ENCODE measurements at places on chromosomes 4 and X. TPM values are rescaled to one million over a fixed set of nuclear protein-coding genes. Genes with fewer than 3 reads are reported as not detected.

TMSB15C gene
- 1.4 TPM for total RNA-seq

- no peak for DNase-seq
Measured at GRCh38 chr4:79540143-79540542, 132.1 kb upstream of the GK2 start.

DNA sequence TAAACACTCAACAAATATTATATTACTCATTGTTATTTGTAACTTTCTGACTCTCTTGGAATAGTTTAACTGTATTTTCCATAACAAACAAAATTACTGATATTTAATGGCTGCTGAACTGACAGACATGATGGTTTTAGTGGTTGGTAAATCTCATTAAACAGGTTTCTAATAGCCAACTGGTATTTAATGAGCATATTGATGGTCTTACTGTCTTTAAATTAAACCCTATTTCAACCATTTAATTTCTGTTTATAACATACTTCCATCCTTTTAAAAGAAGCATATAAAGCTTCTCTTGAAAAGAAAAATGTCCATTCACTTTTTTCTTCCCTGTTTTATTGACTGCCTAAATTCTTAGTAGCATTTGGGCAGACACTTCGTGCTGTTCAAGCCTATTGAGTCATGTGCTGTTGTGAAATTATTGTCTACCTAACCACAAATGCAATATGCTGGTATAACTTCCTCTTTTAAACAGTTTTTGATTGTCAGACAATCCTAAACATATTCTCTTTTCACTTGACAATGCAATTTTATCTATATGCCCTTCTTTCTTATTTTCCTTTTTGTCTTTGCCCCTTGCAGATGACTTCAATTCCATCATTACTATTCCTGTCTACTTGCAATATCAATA lies 163.9 kb upstream of the SLC7A11 start:
- no peak for DNase-seq

- no peak for DNase-seq
Measured at GRCh38 chr4:178595500-178596138, 1153.4 kb upstream of the AGA start.

DNA sequence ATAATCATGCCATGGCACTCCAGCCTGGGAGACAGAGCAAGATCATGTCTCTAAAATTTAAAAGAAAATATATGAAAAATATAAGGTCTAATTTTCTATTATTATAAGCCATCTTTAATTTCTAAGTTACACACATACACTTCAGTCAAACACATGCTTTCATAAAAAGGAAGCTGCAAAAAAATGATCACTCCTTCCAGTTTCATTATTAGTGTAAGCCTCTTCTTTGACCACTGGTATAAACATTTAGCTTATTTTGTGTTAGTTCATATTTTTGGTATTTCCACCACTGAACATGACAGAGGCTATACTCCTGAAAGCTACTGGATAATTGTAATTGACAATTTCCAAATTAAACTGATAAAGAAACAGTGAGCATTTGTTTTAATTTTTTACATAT lies 163.3 kb upstream of the USP38 start:
- DNase-seq = no peak

DNA sequence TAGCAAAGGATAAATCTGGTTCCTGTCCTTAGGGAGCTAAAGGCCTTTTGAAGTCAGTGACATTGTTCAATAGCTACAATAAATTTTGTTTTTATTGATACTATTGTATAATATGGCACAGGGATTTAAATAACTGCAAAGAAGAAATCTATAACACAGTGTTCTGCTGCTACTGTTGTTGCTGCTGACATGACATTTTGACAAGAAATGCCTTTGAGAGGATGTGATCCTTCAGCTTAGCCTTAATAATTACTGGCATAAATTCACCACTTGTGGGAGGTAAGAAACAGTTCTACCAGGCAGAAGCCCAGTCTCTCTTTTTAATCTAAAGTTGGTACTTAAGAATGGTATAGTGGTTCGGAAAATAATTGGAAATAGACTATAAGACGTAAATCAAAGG lies 4.1 kb downstream of the SULT1E1 start:
- DNase-seq = no peak

Measured in right cardiac atrium (tissue), 5 donors.